ENCODE measurements at places on chromosomes 3 and 15. TPM values are rescaled to one million over a fixed set of nuclear protein-coding genes. Genes with fewer than 3 reads are reported as not detected.
A peak's percentile ranks its signal among the peaks of the same experiment; 100 is the strongest.

ENTPD3 gene
- total RNA-seq: 0.28 TPM

ERICH6 gene
- not detected for total RNA-seq

TOPBP1 gene
- 27.7 TPM for total RNA-seq

AADAC gene
- total RNA-seq: not detected

- DNase-seq: no peak
These were observed 123.6 kb downstream of the SLC25A26 start for GRCh38 chr3:66344391-66344811.

DNA sequence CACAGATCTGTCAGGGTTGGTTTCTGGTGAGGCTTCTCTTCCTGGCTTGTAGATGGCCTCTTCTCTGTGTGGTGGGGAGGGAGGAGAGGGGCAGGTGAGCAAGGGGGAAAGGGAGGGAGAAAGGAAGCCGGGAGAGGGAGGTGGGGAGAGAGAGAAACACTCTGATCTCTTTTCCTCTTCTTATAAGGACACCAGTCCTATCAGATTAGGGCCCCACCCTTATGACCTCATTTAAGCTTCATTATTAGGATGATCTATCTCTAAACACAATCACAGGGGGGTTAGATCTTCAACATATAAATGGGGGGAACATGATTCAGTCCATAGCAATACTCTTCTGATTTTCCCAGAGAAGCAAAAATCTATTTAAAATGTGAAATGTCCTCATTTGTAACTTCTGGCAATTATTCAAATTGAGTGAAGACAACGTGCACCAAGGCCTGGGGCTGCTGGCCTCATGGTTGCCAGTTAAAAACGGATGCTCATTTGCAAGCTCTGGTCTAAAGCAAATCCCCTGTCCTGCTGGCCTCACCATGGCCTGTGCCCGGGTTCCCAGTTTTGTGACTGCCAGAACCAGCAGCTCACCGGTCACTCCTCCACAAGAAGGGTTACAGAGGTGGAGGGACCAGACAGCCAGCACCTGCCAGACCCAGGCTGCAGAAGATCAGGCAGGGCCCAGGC, 8.3 kb downstream of the POMGNT2 start:
- DNase-seq: no peak

DNA sequence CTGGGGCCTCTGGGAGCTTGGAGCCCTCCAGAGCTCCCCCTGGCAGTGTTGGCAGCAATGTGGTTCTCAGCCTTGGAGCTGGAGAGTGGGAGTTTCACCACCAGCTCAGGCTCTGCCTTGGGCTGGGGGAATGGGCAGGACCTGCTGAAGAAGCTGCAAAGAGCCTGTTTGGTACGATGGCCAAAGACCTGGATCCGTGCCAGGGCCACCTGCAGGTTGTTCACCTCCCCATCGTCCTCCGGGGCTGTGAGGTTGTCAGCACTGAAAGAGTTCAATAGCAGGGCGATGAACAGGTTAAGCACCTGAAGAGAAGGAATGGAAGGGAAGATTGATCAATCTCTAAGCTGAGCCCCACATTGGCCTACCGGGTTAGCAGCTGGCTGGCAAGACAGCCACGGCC, 77.3 kb upstream of the SCN5A start:
- no peak for DNase-seq

GRCh38 chr3:31253782-31254181, 278.9 kb upstream of the STT3B start:
- DNase-seq: peak; percentile 87

- DNase-seq: peak; percentile 30
These were observed 86.8 kb downstream of the LSM3 start for GRCh38 chr3:14265246-14265962.

DNA sequence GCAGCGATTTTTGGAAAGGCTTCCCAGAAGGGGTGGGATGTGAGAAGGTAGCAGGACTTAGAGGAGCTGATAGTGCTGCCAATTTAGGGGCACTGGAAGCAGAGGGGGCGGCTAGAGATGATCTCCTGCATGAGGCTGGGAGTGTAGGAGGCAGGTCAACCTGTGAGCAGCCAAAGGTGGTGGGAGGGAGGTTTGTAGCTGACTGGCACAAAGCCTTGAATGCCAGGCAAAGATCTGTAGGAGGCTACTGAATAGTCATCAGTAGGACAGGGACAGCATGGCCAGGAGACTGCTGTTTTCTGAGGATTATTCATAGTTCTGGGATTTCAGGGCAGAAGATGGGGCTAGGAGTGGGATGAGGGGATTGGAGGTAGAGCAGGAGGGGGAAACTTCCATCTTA, 2.2 kb downstream of the SCAMP5 start:
- DNase-seq: no peak

- no peak for DNase-seq
These were observed 549.2 kb upstream of the TBL1XR1 start for GRCh38 chr3:177746337-177746933.

DNA sequence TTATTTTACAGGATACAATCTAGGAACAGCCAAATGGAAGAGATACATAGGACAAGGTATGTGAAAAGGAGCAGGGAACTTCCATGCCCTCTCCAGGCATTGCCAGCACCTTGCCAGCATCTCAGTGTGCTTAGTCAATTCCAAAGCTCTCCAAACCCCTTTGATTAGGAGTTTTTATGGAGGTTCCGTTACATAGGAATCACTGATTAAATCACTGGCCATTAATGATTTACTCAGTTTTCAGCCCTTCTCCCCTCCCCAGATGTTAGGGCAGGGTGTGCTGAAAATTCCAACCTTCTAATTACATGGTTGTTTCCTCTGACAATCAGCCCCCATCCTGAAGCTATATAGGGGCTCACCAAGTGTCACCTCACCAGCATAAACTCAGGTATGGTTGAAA, 11.5 kb downstream of the MYLK start:
- DNase-seq: no peak

GRCh38 chr3:13025090-13025489, 48.1 kb downstream of the IQSEC1 start:
- peak; percentile 63 for DNase-seq

GRCh38 chr3:180881065-180881801, 31.2 kb upstream of the FXR1 start:
- no peak for DNase-seq

- DNase-seq: peak; percentile 8
These were observed 116.1 kb downstream of the PDE8A start for GRCh38 chr15:85097725-85098124.

- no peak for DNase-seq
These were observed at the start of gene MUSTN1 for GRCh38 chr3:52834871-52835501. MUSTN1 (minus strand) TSS chr3:52835019; CDS start chr3:52834948, 71 bp downstream.

DNA sequence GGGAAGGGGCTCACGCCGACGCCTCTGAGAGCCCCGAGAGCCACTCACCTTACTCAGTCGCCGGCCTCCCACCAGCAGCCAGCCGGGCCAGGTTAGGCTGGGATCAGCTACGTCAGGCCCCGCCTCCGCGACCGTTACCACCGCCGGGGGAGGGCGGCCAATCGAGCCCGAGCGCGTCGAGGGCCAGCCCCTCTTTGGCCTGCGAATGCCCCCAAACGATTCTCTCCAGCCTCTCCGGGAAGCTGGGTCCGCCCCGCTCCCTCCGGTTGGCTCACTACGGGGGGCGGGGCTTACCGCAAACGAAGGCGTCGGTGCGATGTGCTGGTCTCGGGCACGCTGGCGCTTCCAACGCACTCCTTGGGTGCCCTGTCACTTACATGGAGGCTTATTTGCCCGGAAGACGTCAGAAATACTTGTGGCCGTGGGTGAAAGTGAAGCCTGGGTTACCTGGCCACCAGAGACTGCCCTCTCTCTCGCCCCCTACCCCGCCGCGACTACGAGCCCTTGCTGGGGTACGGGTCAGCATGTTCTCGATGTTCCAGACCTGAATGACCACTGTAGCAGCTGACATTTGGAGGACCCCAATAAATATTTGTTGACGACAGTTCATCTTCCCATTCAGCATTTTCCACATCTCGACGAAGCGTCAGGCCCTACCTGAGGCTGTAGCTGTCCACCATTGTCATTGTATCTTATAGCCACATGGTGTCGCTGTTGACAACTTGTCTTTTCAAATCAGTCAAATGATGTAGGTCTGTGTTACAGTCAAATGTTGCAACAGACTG, at the start of gene CEP70:
CEP70 (minus strand) TSS at position 111 of the 785 bp plus-strand sequence. CDS start 21,333 bp downstream, outside the sequence.
- DNase-seq: peak; percentile 96

DNA sequence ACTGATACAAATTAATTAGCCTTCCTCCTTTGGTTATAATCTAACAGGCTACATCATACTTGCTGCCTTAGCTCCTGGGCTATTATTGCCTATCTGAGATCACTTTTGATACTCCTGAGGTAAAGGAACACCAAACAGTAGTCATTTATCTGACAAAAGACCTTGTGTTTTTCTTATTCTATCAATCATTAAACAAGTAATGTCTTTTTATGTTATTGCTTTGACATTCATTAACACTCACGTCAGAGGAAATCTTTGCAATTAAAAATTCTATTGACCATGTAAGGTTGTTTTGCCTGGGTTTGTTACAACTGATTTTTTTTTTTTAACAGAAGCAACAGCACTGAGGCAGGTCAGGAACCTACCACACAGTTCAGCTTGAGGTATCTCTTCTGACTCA, 366.3 kb downstream of the MECOM start:
- DNase-seq: no peak

- peak; percentile 1 for DNase-seq
These were observed 496.3 kb downstream of the ROBO2 start for GRCh38 chr3:77536038-77536775.

All from MCF 10A (cell line).